T-cell (primary cell): ENCODE measurements at places on chromosomes 7 and 10. TPM values are rescaled to one million over a fixed set of nuclear protein-coding genes. Genes with fewer than 3 reads are reported as not detected.

Gene PLXNA4
- total RNA-seq, result 2.3 TPM

DNA sequence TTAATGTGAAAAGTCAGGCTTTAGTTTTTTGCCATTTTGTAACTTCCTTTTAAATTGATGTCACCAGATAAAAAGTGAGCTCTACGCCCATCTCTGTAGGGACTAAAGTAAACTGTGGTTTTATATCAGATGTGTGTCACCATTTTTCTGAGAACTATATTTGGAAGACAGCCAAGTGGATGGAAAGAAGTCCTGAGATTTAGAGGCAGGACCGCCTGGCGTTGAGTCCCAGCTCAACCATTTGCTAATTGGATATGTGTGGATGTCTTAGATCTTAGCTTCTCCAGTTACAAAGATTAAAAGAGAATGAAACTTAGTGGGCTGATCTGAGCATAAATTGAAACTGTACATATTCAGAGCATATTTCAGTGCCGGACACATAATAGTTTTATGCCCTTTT is 691.6 kb upstream of the CELF2 start:
- no peaks in the 10 kb centered on the region for H3K4me1 ChIP-seq
- no peaks in the 10 kb centered on the region for H3K36me3 ChIP-seq
- no peak overlapping the region for H3K27ac ChIP-seq
- H3K4me3 ChIP-seq, result no peak overlapping the region
- DNase-seq, result no peak

GRCh38 chr7:139061416-139061815 is 25.6 kb upstream of the ZC3HAV1L start:
- no peak overlapping the region for H3K4me3 ChIP-seq
- peaks cover 11% of the 10 kb centered on the region for H3K4me1 ChIP-seq
- no peaks in the 10 kb centered on the region for H3K27me3 ChIP-seq

Gene ELMO1
- 146 TPM for total RNA-seq

GRCh38 chr7:633381-634018 is 93.0 kb upstream of the DNAAF5 start:
- no peak for DNase-seq
- H3K4me3 ChIP-seq, result no peak overlapping the region
- no peaks in the 10 kb centered on the region for H3K27me3 ChIP-seq

Gene ADAM22
- 2.9 TPM for total RNA-seq

- H3K4me1 ChIP-seq, result peaks cover 18% of the 10 kb centered on the region
- H3K27ac ChIP-seq, result no peak overlapping the region
These were observed 101.2 kb upstream of the RPA3 start for GRCh38 chr7:7819442-7820247.

Gene SPDYE8
- not detected for total RNA-seq

DNA sequence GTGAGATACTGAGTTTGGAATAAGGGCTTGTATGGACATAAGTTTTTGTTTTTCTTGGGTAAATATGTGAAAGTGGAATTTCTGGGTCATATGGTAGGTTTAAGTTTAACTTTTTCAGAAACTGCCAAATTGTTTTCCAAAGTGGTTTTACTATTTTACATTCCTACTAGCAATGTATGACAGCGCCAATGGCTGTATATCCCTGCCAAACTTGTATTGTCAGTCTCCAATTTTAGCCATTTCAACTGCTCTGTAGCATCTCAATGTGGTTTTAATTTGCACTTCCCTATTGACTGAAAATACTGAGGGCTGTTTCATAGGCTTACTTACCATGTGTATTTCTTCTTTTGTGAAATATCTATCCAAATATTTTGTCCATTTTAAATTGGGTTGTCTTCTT is 90.5 kb upstream of the ZNF32 start:
- no peaks in the 10 kb centered on the region for H3K27me3 ChIP-seq
- no peak for DNase-seq
- H3K27ac ChIP-seq, result no peak overlapping the region
- H3K36me3 ChIP-seq, result no peaks in the 10 kb centered on the region

DNA sequence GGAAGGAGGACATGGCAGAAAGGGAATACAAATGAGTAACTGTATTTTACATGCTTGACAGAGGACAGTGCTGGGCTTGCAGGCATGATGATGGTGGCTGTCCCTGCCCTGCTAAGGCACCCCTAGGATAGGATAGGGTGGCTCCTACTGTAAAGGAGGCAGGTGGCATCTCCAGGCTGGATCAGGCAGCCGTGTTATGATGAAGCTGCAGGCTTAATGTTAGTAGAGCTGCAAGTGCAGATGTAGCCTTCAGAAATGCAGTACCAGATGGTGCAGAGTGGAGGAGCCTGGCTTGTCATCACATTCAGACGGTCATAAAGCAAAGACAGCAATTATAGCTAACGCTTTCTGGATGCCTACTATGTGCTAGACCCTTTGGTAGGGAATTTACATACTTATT is 287.9 kb upstream of the PODXL start:
- DNase-seq, result no peak
- H3K27ac ChIP-seq, result no peak overlapping the region
- no peaks in the 10 kb centered on the region for H3K27me3 ChIP-seq
- no peaks in the 10 kb centered on the region for H3K4me1 ChIP-seq
- no peaks in the 10 kb centered on the region for H3K36me3 ChIP-seq

- DNase-seq, result no peak
- no peak overlapping the region for H3K4me3 ChIP-seq
- no peaks in the 10 kb centered on the region for H3K36me3 ChIP-seq
- no peaks in the 10 kb centered on the region for H3K27me3 ChIP-seq
- H3K27ac ChIP-seq, result no peak overlapping the region
These were observed 560.5 kb upstream of the GALNT17 start for GRCh38 chr7:70571403-70571934.

DNA sequence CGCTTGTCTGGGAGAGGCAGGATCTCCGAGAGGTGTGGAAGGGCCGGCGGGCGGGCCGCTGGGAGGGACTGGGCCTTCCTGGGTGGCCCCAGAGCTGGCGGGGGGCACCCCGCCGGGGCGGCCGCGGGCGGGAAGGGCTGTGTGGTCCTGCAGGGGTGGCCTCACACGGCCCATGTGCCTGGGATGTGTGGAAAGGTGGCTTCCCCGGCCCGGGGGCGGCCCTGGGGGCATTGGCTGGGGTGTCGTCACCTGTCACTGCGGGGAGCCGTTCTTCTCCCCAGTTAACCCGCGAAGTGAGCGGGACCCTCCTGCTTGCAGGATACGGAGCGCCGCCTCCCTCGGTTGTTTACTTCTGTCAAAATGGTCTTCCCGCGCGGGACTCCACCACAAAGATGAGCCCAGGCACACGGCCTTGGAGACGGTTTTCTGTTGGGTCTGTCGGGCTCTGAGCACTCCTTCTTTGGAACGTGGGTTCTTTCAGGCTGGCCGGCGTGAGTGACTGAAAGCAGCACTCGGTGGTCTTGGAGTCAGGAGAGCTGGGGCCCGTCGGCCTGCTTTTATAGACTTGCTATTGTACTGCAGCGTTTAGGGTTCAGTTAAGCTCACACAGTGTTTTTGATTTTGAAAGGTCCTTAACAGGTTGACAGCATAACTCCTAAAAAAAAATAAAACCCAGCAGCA is 700 bp downstream of the SMC3 start:
- no peaks in the 10 kb centered on the region for H3K36me3 ChIP-seq
- H3K27me3 ChIP-seq, result peaks cover 4% of the 10 kb centered on the region
- peaks cover 20% of the 10 kb centered on the region for H3K4me1 ChIP-seq
- peak overlapping the region; percentile 90 for H3K4me3 ChIP-seq
- H3K27ac ChIP-seq, result peak overlapping the region; percentile 82
- peak; percentile 42 for DNase-seq

- no peak for DNase-seq
- H3K36me3 ChIP-seq, result no peaks in the 10 kb centered on the region
- H3K4me3 ChIP-seq, result no peak overlapping the region
These were observed 102.7 kb downstream of the MAD1L1 start for GRCh38 chr7:2130096-2130375.

DNA sequence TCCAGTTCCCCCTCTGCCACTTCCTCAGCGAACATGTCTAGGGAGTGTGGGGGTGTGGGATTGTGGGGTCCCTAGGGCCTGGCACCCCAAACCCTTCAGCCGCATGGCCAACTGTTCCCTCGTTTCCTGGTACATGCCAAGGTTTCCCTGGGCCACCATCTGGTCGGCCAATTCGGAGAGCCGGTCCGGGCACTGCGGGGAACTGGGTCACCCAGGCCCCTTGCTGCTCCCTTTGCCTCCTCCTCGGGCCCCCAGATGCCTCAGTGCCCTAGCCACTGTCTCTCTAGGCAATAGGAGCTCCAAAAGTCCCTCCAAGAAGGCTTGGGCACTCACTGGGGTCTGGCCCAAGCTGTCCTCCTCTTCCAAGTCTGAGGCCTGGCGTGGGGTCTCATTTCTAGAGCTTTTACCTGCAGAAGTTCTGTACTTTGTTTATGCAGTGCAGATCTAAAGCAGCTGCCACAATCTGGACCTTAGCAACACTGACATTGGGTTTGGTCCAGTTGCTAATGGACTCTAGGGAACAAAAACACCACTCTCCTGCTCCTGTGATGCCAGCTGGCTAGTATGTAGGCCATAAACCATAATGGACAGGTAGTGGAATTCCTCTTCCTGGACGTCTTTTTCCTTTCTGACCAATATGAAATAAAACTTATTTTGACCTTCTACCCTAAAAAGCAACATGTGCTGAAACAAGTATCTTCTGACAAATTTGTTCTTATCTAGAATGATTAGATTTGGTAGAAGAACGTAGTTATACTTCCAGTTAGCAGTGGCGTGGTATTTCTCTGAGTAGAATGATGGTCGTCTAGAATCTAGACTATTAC is 172.9 kb downstream of the LRRC4 start:
- H3K36me3 ChIP-seq, result no peaks in the 10 kb centered on the region
- peaks cover 2% of the 10 kb centered on the region for H3K27me3 ChIP-seq
- no peak overlapping the region for H3K27ac ChIP-seq
- H3K4me3 ChIP-seq, result no peak overlapping the region

- DNase-seq, result no peak
- H3K27me3 ChIP-seq, result peaks cover 12% of the 10 kb centered on the region
- H3K4me3 ChIP-seq, result no peak overlapping the region
- peaks cover 11% of the 10 kb centered on the region for H3K4me1 ChIP-seq
These were observed 154.1 kb upstream of the KMT2E start for GRCh38 chr7:104859754-104860426.

Gene TRIM50
- not detected for total RNA-seq

Gene UNC5B
- total RNA-seq, result 0.08 TPM

GRCh38 chr7:21134631-21135030 is 293.3 kb upstream of the SP4 start:
- H3K27ac ChIP-seq, result no peak overlapping the region
- H3K36me3 ChIP-seq, result no peaks in the 10 kb centered on the region
- no peaks in the 10 kb centered on the region for H3K27me3 ChIP-seq
- no peak for DNase-seq
- no peaks in the 10 kb centered on the region for H3K4me1 ChIP-seq
- H3K4me3 ChIP-seq, result no peak overlapping the region

Gene GATA3
- total RNA-seq, result 52.4 TPM

Gene MYH16
- not detected for total RNA-seq

Gene ABCC2
- 4.0 TPM for total RNA-seq

Gene MACROH2A2
- total RNA-seq, result 4.7 TPM

DNA sequence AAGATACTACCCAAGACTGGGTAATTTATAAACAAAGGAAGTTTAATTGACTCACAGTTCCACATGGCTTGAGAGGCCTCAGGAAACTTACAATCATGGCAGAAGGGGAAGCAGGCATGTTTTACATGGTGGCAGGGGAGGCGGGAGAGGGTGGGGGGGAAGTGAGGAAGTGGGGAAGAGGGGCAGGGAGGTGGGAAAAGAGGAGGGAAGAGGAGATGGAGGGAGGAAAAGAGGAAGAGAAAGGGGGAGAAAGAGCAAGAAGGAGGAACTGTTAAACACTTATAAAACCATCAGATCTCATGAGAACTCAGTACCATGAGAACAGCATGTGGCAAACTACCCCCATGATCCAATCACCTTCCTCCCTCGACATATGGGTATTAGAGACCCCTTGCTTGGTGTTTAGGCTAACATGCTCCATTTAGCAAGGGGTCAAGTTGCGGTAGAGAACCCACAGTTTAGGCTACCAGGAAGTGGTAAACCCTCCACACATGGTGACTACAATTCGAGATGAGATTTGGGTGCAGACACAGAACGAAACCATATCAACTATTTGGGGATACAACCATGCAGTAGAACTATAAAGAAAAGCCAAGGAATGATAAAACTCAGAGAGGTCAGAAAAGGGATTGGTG is 3.5 kb upstream of the LMBR1 start:
- no peak overlapping the region for H3K27ac ChIP-seq
- H3K36me3 ChIP-seq, result no peaks in the 10 kb centered on the region
- H3K4me1 ChIP-seq, result peaks cover 3% of the 10 kb centered on the region
- H3K4me3 ChIP-seq, result no peak overlapping the region
- no peak for DNase-seq

Gene HOXA1
- total RNA-seq, result 0.66 TPM

GRCh38 chr10:49168831-49169500 is 19.2 kb downstream of the TMEM273 start:
- H3K4me1 ChIP-seq, result peaks cover 12% of the 10 kb centered on the region
- H3K4me3 ChIP-seq, result no peak overlapping the region
- no peaks in the 10 kb centered on the region for H3K36me3 ChIP-seq
- no peak overlapping the region for H3K27ac ChIP-seq

GRCh38 chr7:106858618-106859532 is 6.2 kb upstream of the PIK3CG start:
- no peaks in the 10 kb centered on the region for H3K36me3 ChIP-seq
- peaks cover 19% of the 10 kb centered on the region for H3K4me1 ChIP-seq
- no peaks in the 10 kb centered on the region for H3K27me3 ChIP-seq
- H3K4me3 ChIP-seq, result no peak overlapping the region

Gene CYP17A1
- not detected for total RNA-seq

DNA sequence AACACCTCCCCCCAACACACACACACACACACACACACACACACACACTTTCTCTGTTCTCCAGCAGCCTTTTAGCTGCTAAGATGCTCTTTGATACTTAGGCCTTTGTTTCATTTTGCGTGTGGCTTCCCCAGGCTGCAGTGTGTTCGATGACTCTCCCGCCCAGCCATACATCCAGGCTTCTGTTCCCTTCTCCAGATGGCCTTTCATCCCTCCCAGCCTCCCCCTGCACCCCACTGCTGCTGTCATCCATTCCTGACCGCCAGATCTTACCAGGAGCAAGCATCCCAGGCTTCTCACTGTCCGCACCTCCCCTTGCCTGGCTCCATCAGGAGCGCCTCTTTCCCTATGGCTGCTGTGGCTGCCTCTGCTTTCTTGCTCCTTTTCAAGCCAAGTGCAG is 77.8 kb upstream of the PPIF start:
- DNase-seq, result no peak
- no peak overlapping the region for H3K27ac ChIP-seq
- H3K4me3 ChIP-seq, result no peak overlapping the region
- H3K27me3 ChIP-seq, result no peaks in the 10 kb centered on the region

Gene IGFBP1
- not detected for total RNA-seq

Gene CUZD1
- 1.6 TPM for total RNA-seq

Gene GDF10
- 0.14 TPM for total RNA-seq

DNA sequence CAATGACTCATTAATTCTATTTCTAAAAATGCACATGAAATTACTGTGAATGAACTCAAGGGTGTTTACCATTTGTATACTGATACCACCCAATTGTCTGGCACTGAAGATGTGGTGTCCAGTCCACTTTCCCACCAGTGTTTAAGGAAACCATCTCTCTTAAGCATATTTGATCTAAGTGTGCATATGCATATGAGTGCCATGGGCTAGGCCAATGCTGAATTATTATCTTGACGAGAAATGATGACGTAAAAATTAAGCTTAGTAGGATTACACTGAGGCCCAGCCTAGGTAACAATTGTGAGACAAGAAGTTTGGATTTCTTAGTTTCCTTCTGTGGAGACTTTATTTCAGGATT is 59.7 kb downstream of the SVIL start:
- H3K4me1 ChIP-seq, result no peaks in the 10 kb centered on the region
- peaks cover 6% of the 10 kb centered on the region for H3K36me3 ChIP-seq

Gene COL1A2
- total RNA-seq, result 2.5 TPM

- no peak overlapping the region for H3K4me3 ChIP-seq
- H3K27me3 ChIP-seq, result no peaks in the 10 kb centered on the region
- DNase-seq, result peak; percentile 47
These were observed 7.1 kb upstream of the AMZ1 start for GRCh38 chr7:2680792-2681490.
